ENCODE measurements at places on chromosomes 12 and 14.

GRCh38 chr14:70392676-70393075 lies 24.2 kb downstream of the SYNJ2BP start:
- no peak for DNase-seq

DNA sequence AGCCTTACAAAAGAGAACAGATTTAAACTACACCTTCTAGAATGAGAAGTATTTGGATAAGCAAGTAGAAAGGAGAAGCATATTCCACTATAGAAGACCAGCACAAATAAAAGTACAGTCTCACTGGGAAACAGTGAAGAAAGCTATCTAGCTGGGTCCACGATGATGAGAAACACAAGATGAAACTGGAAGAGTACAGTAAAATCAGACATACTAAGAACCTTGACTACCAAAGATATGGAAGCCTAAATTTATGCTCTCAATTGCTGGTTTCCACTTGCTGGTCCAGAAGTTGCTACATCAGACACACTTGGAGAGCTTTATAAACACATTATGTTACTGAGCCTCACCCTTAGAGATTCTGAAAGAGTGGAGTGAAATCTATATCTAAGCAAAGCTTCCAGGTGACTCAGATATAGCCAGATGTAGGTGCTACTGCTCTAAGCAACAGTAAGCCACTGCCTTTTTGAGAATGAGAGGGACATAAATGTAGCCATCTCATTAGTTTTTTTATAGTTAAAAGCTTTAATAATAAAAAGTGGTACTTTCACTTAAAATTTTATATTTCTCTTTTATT lies 96.3 kb upstream of the BBS10 start:
- no peak for DNase-seq

GRCh38 chr12:25675808-25676207 lies 122.7 kb upstream of the LMNTD1 start:
- no peak for DNase-seq

DNA sequence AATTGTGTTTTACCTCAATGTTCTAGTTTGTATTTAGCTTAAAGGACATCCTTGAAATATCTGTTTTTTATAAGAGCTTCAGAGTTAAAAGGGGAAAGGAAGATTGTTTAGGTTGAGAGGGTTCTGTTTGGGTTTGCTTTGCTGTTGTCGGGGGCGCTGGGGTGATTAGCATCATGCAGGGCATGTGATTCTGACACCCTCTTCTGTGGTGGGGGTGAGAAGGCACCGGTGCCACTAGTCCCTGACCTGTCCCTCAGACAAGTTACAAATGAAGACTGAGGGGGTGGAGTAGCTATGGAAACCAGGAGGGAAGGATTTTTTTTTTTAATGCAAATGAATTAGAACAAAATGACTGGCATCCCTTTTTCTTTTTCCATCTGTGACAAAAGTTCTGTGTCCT lies 291.3 kb downstream of the RPAP3 start:
- no peak for DNase-seq

- no peak for DNase-seq
These were observed 122.9 kb downstream of the TMTC1 start for GRCh38 chr12:29660847-29661246.

DNA sequence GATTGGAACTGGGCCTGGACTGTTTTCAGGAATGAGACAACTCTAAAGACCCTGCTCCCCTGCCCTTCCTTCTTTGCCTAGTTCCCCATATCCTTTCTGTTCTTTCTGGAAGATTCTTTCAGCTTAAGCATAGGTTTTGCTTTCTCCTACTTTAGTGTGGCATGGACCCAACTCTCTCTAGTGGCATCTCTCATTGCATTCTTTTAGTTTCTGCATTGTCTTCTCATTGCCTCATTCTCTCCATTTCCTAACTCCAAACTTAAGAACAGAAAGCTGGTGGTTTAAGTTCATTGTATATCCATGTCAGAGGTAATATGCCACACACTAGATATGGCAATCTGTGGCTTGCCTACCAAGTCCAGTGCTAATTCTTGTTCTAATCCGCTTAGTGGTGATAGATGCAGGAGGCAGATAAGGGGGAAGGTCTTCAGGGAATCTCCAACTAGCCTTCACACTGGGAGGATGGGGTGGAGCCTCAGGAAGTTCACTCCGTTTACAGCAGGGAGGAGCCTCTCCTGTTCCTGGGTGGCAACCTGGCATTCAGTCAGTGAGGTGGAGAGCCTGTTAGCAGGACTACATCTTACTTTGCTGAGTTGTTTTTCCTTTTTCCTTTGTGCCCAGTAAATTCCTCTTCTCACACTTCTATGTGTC lies 165.1 kb upstream of the LMNTD1 start:
- DNase-seq: no peak

DNA sequence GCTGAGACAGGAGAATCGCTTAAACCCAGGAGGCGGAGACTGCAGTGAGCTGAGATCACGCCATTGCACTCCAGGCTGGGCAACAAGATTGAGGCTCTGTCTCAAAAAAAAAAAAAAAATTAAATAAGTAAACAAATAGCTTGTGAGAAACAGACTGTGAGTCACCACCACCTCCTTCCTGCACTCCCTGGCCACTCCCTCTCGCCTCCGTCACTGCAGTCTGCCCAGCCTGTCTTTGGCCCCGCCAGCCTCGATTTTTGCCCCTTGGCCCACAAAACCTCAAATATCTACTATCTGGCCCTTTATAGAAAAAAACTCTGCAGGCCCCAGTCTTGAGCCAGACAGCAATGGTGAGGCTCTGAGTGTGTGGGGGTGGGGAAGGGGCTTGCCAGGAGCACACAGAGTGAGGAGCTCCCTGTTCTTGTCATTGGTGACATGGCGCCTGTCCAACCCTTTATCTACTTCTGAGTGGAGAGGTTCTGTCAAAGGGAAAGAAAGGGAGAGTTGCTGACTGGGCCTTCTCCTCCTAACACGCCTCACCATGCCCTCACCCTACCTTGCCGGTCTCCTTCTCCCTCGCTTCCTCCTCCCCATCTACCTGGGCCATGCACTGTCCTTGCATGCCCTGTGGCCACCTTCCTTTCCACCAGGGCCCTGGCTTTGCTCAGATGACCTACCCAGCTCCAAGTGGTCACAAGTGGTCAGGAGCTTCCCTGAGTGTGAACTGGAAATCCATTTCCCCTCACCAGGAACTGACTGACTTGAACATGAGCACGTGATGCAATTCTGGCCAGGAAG lies 22.1 kb downstream of the LGMN start:
- no peak for DNase-seq

DNA sequence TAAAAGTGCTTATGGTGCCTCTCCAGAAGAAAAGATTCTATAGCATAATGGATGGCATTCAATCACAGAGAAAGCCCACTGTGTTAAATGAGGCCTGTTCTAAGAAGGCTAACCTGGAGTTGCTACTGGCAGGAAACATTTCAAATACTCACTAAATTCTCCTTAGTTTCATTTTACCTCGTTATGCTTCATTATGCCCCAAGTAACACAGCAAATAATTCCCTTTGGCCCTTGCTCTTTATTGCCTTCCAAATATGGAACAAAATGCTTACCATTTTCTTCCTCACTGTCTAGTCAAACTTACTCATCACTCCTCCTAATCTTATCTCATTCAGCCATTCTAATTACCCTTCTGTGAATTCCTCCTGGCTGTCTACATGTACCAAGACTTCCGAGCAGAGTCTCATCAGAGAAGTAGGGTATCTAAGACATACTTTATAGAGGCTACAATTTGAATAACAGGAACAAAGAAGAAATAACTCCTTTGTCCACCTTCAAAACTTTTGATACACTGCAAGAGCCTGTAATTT lies 292.1 kb upstream of the CLEC14A start:
- no peak for DNase-seq

GRCh38 chr12:89597770-89598169 lies 71.9 kb upstream of the POC1B start:
- no peak for DNase-seq
